ENCODE measurements at places on chromosomes 3 and 15. TPM values are rescaled to one million over a fixed set of nuclear protein-coding genes. Genes with fewer than 3 reads are reported as not detected.

Gene NKIRAS1
- 21.0 TPM for total RNA-seq

Gene PRSS50
- total RNA-seq: 0.28 TPM

Gene TLR9
- total RNA-seq: not detected

Gene FAM162A
- total RNA-seq: 7.1 TPM

Gene CCDC39
- total RNA-seq: not detected

Gene ZIC1
- not detected for total RNA-seq

Gene MFGE8
- total RNA-seq: 1,687 TPM

Gene ASB14
- total RNA-seq: not detected

Gene TMEM39A
- total RNA-seq: 34.3 TPM

Gene CELSR3
- 3.0 TPM for total RNA-seq

Gene DNASE1L3
- total RNA-seq: 2.3 TPM

Gene UNC13C
- 4.2 TPM for total RNA-seq

- no peaks in the 10 kb centered on the region for H3K4me1 ChIP-seq
- no peak for DNase-seq
- H3K27ac ChIP-seq: no peak overlapping the region
These were observed 26.7 kb upstream of the PIK3R4 start for GRCh38 chr3:130773366-130773765.

DNA sequence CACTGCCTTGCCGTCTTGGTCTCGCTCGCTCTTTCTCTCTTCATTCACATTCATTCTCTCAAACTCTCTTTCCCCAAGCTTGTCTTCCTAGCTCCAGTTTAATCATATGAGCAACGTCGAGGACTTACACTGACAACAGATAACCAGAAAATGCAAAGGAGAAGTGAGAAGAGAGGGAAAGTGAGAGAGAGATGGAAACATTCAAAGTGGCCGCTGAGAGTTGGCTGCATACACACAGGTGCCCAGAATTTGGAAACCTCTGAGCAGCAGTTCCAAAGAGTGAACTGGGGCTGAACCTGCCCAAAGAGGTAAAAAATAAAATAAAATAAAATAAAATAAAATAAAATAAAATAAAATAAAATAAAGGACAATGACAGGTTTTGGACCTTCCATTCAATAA lies 583.0 kb downstream of the FOXP1 start:
- no peak overlapping the region for H3K27ac ChIP-seq
- no peak overlapping the region for H3K4me3 ChIP-seq
- peaks cover 54% of the 10 kb centered on the region for H3K4me1 ChIP-seq
- H3K36me3 ChIP-seq: no peaks in the 10 kb centered on the region
- no peak for DNase-seq

- no peaks in the 10 kb centered on the region for H3K4me1 ChIP-seq
- no peak overlapping the region for H3K4me3 ChIP-seq
- H3K27ac ChIP-seq: no peak overlapping the region
- no peaks in the 10 kb centered on the region for H3K36me3 ChIP-seq
- H3K27me3 ChIP-seq: no peaks in the 10 kb centered on the region
These were observed 56.6 kb downstream of the BBX start for GRCh38 chr3:107579371-107579770.

DNA sequence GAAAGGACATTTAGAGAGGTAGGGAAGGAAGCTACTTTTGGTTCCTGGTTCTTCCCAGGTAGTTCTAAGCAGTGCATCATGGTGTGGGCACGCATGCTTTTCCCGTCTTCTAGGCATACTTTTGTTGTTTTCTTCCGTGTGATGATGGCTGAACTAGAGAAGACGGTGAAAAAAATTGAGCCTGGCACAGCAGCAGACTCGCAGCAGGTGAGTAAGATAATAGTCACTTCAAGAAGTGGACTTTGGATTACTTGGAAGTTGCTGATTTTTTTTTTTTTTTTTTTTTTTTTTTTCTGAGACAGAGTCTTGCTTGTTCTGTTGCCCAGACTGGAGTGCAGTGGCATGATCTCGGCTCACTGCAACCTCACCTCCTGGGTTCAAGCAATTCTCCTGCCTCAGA lies 17.9 kb downstream of the FANCD2OS start:
- H3K27ac ChIP-seq: no peak overlapping the region
- H3K4me1 ChIP-seq: no peaks in the 10 kb centered on the region
- no peaks in the 10 kb centered on the region for H3K27me3 ChIP-seq
- DNase-seq: no peak
- no peaks in the 10 kb centered on the region for H3K36me3 ChIP-seq

GRCh38 chr3:53775834-53776251 lies 70.4 kb downstream of the CHDH start:
- H3K4me1 ChIP-seq: peaks cover 23% of the 10 kb centered on the region
- H3K27me3 ChIP-seq: no peaks in the 10 kb centered on the region
- DNase-seq: no peak
- H3K4me3 ChIP-seq: no peak overlapping the region
- peak overlapping the region; percentile 66 for H3K27ac ChIP-seq
- H3K36me3 ChIP-seq: no peaks in the 10 kb centered on the region

DNA sequence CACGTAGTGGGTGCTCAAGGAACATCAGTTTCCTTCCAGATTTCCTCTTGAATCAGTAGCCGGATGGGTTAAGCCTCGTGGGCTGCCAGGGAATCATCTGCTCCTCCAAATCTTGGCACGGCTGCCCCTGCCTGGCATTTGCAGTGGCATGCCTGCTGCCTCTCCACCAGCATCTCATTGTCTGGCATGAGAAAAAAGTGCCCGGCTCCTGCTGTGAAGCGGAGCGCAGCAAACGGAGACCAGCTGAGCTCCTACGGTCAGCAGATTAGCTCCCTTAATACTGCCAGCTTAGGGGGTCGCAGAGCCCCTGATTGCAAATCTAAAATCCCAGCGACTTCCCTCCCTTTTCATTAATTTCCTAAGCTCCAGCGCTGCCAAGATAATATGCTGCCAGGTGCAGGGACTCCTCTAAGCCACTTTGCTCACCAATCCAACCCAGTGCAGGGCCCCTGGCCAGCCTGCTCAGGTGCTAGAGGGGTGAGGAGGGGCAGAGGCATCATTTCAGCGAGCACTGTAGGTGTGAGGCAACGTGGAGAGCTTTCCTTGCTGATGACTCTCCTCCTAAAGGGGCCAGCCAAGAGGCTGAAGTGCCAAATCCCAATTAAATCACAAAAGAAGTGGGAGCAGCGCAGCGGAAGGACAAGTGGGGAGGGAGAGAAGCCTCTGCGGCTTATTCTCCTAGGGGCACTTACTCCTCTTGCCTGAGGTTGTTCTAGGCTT lies 49.6 kb upstream of the ST8SIA2 start:
- H3K27me3 ChIP-seq: no peaks in the 10 kb centered on the region
- H3K27ac ChIP-seq: no peak overlapping the region
- no peak overlapping the region for H3K4me3 ChIP-seq
- no peaks in the 10 kb centered on the region for H3K4me1 ChIP-seq
- H3K36me3 ChIP-seq: no peaks in the 10 kb centered on the region

GRCh38 chr3:14256561-14257342 lies 78.1 kb downstream of the LSM3 start:
- no peak overlapping the region for H3K27ac ChIP-seq
- no peaks in the 10 kb centered on the region for H3K36me3 ChIP-seq
- H3K4me3 ChIP-seq: no peak overlapping the region
- no peaks in the 10 kb centered on the region for H3K27me3 ChIP-seq
- no peak for DNase-seq

- DNase-seq: no peak
- H3K27ac ChIP-seq: no peak overlapping the region
- H3K4me3 ChIP-seq: no peak overlapping the region
- H3K4me1 ChIP-seq: no peaks in the 10 kb centered on the region
- H3K36me3 ChIP-seq: no peaks in the 10 kb centered on the region
These were observed 47.0 kb downstream of the MTHFS start for GRCh38 chr15:79849789-79850188.

- no peaks in the 10 kb centered on the region for H3K27me3 ChIP-seq
- no peak overlapping the region for H3K27ac ChIP-seq
- H3K36me3 ChIP-seq: no peaks in the 10 kb centered on the region
- DNase-seq: no peak
- peaks cover 11% of the 10 kb centered on the region for H3K4me1 ChIP-seq
These were observed 279.3 kb downstream of the KCNH8 start for GRCh38 chr3:19427422-19428149.

- DNase-seq: no peak
- H3K27ac ChIP-seq: no peak overlapping the region
- H3K27me3 ChIP-seq: no peaks in the 10 kb centered on the region
- H3K4me1 ChIP-seq: peaks cover 32% of the 10 kb centered on the region
- no peaks in the 10 kb centered on the region for H3K36me3 ChIP-seq
These were observed 233.3 kb downstream of the RBMS3 start for GRCh38 chr3:29514170-29514569.

GRCh38 chr3:133692759-133693158 lies 31.0 kb upstream of the TOPBP1 start:
- no peak for DNase-seq
- H3K27ac ChIP-seq: no peak overlapping the region
- no peaks in the 10 kb centered on the region for H3K27me3 ChIP-seq

- H3K4me3 ChIP-seq: no peak overlapping the region
- H3K27ac ChIP-seq: no peak overlapping the region
- no peaks in the 10 kb centered on the region for H3K36me3 ChIP-seq
- no peaks in the 10 kb centered on the region for H3K27me3 ChIP-seq
- DNase-seq: no peak
- peaks cover 4% of the 10 kb centered on the region for H3K4me1 ChIP-seq
These were observed 9.8 kb downstream of the P2RY14 start for GRCh38 chr3:151268267-151269235.

DNA sequence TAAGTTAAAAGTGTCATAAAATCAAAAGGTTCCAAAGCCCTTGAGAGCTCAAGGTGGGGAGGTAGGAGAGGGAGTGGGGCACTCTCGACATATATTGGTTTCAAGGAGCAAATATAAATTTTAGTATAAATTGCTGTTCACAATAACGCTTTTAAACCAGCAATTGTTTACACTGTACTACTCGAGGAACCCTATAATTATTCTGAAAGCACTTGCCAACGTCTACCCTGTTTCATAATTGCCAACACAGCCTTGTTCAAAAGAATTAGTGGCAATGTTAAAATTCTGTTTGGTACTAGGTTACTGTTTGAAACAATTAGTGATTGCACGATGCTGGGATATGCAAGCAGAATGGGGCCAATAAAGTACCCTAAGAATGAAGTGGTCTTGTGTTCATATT lies 76.3 kb upstream of the ICE2 start:
- no peaks in the 10 kb centered on the region for H3K4me1 ChIP-seq
- H3K27ac ChIP-seq: no peak overlapping the region
- DNase-seq: no peak
- H3K36me3 ChIP-seq: no peaks in the 10 kb centered on the region
- H3K27me3 ChIP-seq: no peaks in the 10 kb centered on the region

GRCh38 chr15:100732211-100733055 lies 130.0 kb downstream of the ASB7 start:
- peaks cover 3% of the 10 kb centered on the region for H3K4me1 ChIP-seq
- no peak for DNase-seq
- H3K4me3 ChIP-seq: no peak overlapping the region
- no peaks in the 10 kb centered on the region for H3K36me3 ChIP-seq
- no peak overlapping the region for H3K27ac ChIP-seq

DNA sequence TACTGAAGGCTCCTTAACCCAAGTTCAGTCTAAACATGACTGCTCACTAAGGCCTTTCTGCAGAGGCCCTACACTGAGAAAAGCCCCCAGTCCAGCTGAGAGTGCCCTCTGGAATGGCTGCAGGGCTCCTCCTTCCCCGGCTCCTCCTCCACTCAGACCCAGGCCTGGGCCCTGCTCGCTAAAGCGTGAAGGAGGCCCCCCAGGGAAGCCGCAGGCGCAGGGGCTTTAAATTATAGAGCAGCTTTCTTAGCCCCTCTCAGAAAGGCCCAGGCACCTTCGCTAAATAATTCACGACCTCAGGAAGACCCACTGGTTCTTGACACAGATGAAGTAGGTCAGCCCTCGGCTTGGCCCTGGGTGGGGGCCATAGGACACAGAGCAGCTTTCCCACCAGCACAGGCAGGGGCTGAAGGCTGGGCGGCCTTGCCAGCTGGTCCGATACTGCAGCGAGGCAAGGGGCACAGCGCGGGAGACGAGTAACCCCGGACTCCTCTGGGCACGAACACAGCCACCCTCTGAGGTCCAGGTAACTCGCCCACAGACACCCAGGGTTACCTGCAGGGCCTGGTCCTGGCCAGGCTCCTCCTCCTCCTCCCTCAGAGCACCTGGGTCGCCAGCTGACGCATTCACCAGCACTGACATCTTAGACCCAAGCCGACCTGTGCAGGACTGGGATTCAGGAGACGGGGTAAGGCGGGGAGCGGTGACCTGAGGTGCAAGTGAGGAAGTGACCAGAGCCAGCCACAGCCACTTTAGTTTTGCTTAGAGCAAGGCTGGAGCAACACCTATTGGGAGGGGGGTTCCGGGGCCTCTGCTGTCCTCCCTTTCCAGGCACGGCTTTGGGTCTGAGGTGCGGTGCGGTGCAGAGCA lies 36.9 kb downstream of the RBPMS2 start:
- H3K27me3 ChIP-seq: no peaks in the 10 kb centered on the region
- no peak for DNase-seq
- H3K4me3 ChIP-seq: no peak overlapping the region
- no peaks in the 10 kb centered on the region for H3K4me1 ChIP-seq
- H3K27ac ChIP-seq: no peak overlapping the region
- no peaks in the 10 kb centered on the region for H3K36me3 ChIP-seq

DNA sequence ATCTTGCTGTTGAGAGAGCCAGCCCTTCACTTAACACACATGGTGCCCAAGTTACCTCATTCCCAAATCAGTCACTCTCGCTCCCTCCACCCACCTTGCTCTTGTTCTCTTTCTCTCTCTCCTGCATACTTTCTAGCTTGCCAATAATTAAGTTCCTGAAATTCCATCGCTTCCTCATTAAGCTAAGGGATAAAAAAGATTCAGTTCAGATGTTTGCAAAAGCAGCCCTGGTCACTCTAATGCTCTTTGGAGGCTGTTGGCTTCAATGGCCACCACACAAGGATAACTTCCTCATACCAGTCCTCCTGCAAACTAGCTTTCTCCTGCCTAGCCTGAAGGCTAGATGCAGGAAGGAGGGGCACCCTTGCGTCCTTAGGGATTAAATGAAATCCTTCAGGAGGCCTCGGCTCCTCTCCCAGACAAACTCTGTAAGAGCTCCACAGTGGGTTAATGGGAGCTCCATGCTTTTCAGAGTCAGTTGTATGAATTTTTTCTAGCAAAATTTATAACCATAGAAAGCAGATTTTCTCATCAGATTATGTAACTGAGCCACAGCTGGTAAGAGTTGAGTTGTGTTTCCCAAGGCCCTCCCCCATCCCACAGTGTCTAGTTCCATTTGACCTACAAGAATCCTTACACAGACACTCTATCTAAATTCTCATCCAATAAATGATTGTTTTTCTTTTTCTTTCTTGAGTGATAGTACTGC lies 176.6 kb upstream of the TRIM42 start:
- H3K27ac ChIP-seq: no peak overlapping the region
- no peaks in the 10 kb centered on the region for H3K4me1 ChIP-seq
- H3K27me3 ChIP-seq: no peaks in the 10 kb centered on the region
- DNase-seq: no peak

DNA sequence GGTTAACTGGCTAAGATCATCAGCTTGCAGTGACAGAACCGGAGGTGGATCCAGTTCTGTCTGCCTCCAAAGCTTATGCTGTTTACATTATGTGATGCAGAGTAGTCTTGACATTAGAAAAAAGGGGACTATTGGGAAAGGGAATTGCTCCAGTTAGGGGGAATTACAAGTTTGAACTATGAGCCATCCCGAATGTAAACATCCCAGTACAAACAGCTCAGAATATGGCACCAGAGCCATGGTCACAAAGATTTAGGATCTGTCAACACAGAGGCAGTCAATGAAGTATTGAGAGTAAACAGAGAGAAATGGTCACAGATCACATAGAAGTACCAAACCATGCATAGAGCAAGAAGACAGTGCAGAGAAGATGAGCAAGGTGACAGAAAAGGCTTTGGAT lies 39.8 kb upstream of the CRTC3 start:
- H3K27me3 ChIP-seq: no peaks in the 10 kb centered on the region
- peaks cover 79% of the 10 kb centered on the region for H3K36me3 ChIP-seq
- no peaks in the 10 kb centered on the region for H3K4me1 ChIP-seq
- DNase-seq: no peak

Measured in thoracic aorta (tissue), 2 donors.